Mesothelial cell of epicardium (in vitro differentiated cells): ENCODE measurements at places on chromosomes 5 and 9.

DNA sequence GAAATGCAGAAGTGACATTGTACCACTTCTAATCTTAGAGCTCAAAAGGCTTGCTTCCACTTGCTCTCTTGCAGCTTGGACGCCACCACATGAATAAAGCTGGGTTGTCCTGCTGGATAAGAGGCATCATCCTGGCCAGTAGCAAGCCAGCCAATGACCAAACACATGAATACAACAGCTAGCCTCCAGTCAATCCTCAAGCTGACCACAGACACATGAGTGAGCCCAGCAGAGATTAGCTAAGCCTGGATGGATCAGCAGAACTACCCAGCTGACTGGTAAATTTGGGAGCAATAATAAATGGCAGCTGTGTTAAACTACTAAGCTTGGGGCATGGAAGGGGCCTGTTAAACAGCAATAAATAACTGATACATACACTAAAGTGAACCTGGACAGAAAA is 121.1 kb upstream of the SLC12A2 start:
- no peak for DNase-seq

DNA sequence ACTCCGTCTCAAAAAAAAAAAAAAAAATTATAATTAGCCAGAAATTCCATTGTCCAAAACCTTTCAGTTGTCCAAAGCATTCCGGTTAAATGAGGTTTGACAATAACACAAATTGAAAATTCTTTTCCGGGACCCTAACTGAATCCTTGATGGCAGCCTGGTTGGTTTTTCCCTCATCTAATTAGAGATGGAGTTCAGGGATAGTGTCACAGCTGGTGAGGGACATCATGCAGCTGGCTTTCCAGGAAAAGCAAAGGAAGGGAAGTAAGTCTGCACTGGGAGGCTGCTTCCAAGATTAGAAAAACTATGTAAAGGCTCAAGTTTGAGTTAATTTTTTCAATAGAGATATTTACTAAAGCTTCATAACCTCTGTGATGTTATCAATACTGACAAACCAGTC is 195.4 kb downstream of the ADAMTS12 start:
- no peak for DNase-seq

- DNase-seq, result no peak
Measured at GRCh38 chr5:150740992-150741391, 17.8 kb downstream of the DCTN4 start.

DNA sequence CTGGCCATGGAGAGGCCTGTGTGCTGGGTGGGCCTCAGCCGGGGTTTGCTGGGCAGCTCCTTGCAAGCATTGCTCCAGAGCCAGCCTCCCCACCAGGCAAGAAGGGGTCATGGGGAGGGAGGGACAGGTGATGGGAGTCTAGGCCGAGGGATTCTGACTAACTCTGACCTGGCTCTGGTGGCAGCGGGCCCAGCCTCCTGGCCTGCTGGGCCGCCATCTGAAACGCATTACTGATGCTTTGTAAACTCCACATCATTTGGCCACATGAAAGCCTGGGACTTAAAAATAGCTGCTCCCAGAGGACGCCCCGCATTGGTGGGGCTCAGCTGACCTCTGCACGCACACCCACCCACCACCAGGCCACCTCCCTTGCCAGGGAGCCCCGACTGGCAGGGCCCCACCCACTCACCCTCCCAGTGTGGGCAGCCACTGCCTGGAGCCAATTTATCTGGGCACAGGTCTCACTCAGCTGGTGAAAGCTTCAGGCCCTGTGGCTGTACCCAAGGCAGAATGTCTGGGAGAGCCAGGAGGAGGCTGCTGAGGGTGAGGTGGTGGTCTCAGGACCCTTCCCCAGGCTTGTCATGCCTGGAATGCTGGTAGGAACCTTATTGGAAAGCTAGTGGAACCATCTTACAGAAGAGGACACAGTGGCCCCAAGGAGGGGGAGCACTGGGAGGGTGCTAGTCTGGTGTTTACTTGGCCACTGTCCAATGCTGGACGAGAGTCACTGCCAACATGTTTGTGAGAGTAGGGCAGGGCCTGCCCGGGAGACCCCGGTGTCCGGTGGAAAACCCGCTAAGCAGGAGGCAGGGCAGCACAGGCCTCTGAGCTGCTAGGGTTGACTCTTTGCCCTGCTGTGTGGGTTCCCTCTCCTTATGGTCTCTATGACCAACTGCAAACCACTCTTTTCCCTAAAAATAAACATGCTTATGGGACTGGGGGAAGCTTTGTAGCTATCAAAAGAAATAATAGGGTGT is 10.8 kb downstream of the TCF7 start:
- DNase-seq, result no peak

DNA sequence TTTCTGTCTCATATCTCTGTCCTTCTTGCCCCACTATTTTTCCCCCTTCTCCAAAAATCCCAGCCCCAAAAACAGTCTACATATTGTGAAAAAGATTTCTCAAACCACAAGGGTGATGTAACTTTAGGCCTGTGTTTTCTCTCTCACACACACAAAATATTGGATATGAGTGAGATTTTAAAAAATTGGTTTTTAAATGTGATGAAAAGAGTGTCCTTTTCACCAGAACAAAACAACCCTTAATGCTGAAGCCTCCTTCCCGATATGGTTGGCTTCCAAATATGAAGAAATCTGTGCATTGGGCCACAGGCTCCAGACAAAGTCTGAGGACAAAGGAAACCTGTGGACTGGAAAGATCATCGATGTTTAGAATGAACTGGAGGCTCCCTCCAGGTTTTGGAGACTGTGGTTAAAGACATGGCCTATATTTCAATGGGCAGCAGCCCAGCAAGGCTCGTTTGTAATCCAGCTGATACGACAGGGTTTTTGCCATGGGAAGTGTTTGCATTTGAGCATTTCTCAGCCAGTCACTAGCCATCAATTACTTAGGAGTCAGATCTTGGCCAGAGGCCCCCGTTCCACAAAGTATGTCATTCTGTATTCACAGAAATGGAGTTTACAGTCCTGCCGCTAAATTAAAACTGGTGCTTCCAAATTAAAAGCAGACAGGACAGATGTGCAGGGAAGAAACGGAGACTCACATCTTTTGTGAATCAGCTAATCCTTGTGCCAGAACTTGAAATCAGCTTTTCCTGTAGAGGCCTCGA is 546.3 kb downstream of the EBF1 start:
- no peak for DNase-seq

DNA sequence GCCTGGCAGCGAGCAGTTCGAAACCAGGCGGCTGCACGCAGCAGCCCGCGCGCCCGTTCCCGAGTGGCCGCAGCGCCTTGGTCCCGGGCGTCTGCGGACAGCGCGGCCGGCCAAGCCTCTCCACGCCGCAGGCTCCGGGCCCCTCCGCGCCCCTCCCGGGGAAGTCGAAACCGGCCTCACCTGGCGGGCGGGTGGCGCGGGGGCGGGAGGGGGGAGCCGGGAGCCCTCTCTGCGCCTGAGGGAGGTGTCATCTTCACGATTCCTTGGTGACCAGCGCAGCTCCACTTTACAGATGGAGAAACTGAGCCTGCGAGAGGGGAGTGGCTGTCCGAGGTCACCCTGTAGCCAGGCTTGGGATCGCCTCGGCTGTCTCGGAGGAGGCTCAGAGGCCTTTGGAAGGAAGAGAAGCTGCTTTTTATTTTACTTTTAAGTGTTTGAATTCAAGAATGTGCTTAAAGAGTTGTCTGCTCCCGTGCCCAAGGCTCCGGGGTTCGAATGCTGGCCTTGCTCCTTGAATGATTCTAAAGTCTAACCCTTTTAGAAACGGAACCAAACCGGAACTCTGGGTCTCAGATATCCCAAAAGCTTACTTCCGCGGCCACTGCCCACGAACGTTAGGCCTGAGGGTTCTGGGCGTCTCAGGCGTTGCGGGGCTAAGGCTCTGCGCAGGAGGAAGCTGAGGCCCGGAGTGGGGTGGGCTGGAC is 662 bp downstream of the SUSD3 start:
- no peak for DNase-seq

- DNase-seq, result no peak
Measured at GRCh38 chr5:140383300-140383699, 18.3 kb upstream of the ANKHD1 start.

- DNase-seq, result no peak
Measured at GRCh38 chr9:23850690-23851629, 24.9 kb upstream of the ELAVL2 start.

DNA sequence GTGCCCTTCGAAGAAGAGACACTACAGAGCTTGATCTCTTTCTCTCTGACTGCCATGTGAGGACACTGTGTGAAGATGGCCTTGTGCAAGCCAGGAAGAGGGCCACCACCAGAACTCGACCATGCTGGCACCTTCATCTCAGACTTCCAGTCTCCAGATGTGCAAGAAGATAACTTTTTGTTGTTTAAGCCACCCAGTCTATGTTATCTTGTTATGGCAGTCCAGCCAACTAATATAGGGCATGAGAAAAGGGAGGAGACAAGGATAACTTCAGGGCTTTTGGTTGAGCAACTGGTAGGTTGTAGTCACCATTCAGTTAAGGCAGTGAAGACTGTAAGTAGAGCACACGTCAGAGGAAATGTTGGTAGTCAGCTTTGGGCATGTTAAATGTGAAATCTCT is 515.5 kb downstream of the CSNK1G3 start:
- DNase-seq, result no peak

- DNase-seq, result no peak
Measured at GRCh38 chr9:4657426-4658159, 4.5 kb upstream of the PLPP6 start.

DNA sequence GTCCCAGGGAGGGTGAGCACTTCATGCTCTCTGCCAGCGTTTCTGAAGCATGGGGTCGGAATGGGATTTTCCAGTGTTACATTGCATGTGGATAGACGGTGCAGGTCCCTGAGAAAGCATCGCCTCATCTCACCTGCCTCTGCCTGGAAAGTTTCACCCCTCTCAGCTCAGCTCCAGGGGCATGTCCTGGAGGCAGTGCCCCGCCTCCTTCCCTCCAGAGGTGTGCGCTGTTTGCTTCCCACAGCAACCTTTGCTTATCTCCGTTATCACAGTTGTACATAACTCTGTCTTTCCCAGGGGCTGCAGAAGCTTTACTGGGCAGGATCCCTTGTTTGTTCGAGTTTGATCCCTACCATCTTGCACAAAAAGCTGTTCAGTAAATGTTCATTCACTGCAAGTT is 10.7 kb upstream of the CREBRF start:
- DNase-seq, result no peak

- DNase-seq, result no peak
Measured at GRCh38 chr9:94944626-94945025, 218.1 kb downstream of the AOPEP start.

- no peak for DNase-seq
Measured at GRCh38 chr9:79208791-79209396, 362.9 kb upstream of the TLE4 start.

GRCh38 chr5:73032635-73033034 is 76.8 kb downstream of the FCHO2 start:
- no peak for DNase-seq

DNA sequence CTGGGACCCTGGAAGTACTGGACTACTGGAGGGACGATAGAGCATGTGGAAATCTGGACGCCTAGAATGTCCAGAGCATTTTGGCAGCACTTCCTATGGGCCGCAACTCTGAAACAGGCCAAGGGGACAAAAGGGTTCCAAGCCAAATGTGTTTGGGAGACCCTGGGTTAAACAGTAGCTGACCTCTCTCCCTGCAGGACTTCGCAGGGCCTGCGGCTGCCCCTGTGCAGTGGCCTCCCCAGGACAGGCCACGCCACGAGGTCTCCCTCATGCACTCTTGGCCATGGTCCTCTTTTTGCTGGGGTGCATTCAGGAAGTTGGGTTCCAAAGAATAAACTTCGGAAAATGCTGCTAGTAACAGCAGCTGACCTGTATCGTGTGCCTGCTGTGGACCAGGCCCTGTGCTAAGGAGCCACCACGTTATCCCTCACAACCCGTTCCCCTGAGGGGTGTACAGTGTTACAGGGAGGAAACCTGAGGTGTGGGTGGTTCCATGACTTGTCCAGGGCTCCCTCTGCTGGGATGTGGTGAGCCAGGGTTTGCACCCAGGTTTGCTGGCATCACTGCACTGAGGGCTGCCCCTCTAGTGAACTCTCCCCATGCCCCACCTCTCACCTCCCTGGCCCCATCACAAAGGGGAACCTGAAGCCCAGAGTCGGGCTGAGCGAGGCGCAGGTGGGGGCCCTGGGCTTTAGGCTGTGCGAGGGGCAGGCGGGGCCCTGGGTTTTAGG is 79.4 kb downstream of the AMBP start:
- peak; percentile 27 for DNase-seq

DNA sequence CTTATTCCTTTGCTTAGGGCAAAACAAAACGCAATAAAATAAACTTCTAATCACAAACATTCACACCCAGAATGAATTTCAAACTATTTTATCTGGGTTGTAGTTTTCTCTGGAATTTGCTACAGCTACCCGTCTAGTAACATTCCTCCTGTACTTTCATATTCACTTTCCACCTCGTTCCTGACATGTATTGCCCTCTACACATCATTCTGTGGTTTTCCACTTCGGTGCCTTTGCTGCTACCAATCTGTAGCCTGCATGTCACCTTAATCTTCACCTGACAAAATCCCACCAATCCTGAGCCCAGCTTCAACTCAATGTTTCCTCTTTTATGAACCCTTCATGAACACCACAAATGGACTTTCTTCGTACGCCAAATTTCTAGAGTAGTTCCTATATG is 694.1 kb upstream of the C9orf72 start:
- DNase-seq, result no peak

DNA sequence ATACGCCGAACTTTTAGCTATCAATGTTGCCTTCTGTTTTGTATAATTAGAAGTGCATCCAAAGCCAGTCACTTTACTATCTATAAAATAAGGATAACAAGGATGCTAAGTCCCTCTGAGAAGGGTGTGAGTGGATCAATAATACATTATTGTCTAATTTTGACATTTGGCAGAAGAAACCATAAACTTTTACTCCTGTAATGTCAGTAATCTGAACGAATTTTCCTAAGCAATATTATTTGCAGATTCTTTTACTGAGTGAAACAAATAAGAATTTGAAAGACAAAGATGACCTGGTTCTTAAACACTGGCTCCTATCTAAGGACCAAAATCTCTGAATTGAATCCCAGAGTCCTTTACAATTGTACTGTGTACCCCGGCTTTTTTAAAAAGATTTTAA is 126.6 kb upstream of the TMEM161B start:
- no peak for DNase-seq

GRCh38 chr9:127004946-127005769 is 90.6 kb downstream of the RALGPS1 start:
- DNase-seq, result no peak

DNA sequence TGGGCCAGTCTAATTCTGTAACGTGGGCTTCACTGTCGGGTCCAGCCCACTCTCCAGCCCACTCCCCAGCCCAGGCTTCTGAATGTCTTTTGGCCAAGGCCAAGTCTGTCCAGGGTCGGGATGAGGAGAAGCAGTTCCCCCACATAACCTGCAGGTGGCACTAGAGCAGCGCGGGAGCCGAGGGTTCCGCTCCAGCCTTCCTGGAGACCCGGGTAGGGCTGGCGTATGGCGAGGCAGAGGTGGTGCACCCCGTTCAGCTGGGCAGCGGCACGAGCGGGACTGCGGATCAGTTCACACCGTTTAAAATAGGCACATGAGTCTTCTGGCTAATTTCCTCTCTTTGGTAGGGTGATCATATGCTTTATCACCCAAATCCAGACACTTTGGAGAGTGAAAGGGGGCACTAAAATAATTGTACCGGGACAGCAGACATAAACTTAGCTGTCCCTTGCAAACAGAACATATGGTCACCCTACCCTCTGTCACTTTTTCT is 185.9 kb downstream of the MSX2 start:
- peak; percentile 84 for DNase-seq
